ENCODE measurements at places on chromosomes 5 and 9.

DNA sequence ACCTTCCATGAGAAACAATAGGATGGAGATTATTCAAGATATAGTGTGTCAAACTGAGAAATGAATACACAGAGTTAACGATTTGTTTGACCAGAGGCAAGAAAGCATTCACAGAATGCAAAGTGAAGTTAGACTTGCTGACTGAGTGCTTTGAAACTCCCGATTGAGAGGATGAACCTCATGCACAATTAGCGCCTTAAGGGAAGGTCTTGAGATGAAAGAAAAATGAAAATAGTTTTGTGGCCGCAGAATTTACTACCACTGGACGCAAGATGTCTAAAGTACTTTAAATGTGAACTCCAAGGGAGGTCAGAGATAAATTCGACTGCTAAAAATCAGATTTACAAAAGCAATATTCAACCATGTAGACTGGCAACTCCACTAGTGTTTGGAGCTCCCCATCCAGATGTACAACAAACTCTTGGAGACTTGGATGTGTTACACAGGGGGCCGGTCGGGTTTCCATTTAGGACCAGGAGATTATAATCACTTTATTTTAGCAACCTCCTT, 707 bp upstream of the RIMOC1 start:
- DNase-seq, result no peak

DNA sequence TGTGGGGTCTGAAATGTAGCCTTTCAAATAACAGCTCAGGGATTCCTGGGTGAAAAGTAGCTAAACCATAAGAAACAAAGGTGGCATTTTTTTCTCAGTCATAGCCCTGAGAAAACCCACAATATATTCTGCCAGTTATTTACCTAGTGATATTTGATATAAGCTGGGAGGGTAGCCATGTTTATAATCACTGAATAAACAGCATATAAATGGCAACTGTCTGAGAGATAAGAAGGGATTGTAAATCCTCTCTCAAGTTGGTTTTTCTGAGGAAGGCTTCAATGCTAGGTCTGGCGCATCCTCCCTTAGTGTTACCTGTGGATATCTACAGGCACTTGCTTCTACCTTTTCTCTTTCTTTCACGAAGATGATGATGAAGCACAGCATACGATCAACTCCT, 1080.5 kb upstream of the DMAC1 start:
- DNase-seq, result no peak

GRCh38 chr5:134525683-134526482, 413 bp downstream of the JADE2 start:
- peak; percentile 85 for DNase-seq

DNA sequence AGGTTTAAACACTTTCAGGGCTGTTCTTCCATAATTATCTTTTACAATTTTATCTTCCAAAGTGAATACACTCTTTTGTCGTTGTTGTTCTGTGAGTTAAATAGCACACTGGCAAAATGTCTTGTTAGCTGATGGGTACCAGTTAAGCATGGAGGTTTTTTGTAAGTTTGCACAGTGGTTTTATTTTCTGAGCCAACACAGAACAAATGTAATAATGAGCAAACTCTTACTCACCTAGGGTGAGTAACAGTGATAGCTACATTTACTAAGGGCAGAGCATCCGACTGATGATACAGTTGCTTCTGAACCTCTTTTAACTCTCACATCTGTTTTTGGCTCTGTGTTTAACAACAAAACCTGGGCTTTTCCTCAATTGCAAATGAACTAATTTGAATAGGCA, 103.2 kb downstream of the CTNND2 start:
- no peak for DNase-seq

- peak; percentile 73 for DNase-seq
Observed at GRCh38 chr5:20536813-20537212, 548.8 kb upstream of the CDH18 start.

DNA sequence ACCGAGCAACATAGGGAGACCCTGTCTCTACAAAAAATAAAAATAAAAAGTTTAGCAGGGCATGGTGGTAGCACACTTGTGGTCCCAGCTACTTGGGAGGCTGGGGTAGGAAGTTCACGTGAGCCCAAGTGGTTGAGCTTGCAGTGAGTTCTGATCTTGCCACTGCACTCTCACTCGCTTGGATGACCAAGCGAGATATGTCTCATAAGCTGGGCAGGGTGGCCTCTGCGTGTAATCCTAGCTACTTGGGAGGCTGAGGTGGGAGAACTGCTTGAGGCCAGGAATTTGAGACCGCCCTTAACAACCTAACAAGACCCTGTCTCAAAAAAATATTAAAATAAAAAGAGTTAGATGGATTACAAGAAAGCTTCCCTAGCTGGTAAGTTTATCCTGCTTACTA, 32.5 kb downstream of the RASA1 start:
- no peak for DNase-seq

DNA sequence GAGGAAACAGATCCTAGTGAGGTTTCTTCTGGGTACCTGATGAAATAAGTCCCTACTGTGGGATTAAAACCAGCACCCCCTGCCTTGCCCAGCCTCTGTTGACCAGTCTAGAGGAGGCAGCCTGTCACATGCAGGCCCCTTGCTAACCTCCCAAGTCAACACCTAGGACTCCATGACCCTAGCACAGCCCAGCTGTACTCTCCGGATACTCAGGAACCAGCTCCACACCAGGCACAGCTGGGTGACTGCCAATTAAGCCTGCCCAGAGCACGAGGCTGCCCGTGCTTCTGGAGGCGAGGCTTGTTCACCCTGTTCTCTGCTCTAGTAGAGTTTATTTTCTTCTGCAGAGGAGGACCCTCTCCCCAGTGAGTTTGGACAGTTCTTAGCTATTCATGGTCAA, 92.5 kb downstream of the SNX24 start:
- DNase-seq, result no peak

DNA sequence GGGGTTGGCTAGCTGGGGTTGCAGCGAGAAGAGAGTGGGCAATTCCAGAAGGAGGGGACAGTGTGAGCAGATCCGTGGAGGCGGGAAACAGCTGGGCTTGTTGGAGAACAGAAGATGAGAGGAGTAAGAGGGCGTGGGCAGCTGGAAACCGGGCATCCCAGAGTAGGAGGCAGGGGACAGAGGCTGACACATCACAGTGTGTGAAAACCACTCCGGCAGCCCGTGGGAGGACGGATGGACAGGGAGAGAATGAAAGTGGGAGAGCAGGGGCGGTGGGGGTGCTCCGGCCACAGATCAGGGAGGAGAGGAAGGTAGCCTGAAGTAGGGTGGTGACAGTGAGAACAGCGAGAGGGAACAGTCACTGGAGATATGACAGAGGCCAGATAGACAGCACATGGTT, 8.3 kb upstream of the PSMB7 start:
- DNase-seq, result no peak

DNA sequence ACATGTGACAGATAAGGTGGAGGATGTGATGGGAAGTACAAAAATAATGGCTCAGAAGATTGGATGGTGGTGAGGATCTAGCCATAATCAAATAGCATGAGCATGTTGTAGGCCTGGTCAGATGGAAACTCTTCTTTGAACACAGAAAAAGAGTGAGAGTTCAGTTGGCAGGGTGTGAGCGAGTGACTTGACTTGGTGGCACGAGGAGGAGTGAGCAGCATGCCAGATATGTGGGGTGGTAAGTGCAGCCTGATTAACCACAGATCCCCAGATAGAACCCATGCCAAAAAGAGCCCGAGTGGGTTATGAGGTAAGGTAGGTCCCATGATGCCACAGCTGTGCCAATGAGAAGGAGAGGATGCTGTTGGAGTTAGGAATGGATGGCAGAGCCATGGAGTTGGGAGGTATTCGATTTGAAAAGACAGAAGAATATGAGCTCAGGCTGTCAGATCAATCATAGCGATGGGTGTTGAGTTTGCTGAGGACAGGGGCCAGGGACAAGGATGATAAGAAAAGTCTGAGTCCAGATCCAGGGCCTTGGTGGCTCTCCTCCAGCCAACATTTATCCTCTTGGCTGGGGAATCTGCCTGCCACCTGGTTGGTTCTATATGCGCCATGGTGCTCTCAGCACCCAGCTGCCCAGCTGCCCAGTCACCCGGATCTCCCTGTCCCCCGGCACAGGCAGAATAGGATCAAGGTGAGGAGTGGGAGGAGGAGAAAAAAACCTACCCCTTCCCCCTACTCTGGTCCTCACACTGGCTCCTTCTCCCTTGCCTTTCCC, 16.5 kb downstream of the GARNL3 start:
- DNase-seq, result no peak

- DNase-seq, result peak; percentile 98
Observed at GRCh38 chr5:94111209-94112004, 370.0 kb upstream of the POU5F2 start.

DNA sequence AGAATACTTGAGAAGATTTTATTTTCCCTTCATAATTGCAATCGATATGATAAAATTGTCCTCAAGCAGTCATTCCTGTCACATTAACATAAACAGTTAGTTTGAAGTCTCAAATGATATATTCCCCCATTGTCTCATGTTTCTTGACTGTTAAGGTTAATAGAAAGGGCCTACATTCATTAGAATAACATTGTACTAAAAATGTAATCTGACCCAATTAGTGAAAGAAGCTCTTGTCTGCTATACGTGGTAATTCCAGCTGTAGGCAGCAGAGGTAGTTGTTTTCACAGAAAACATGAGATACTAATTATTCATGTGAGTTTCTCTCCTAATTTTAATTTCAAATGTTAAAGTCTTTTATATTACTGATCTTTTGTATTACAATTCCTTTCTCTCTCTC, 25.9 kb upstream of the AP3B1 start:
- DNase-seq, result peak; percentile 58

DNA sequence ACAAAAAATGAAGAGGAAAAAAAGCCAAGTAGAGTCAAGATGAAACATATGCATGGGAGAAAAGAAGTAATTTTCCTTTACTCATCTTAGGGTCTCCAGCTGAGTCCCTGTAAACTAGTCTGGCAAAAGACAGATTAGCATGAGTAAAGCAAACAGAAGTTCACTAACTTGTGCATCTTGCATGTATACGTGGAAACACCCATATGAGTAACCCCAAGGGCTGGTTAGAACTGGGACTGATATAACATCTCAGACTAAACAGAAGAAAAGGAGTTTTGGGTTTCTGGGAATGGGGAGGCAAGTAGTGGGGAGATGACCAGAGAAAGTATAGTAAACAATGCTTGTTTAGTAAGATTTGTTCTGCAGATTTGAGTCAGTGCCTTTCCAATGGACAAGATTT, 20.1 kb upstream of the GLDC start:
- DNase-seq, result no peak

DNA sequence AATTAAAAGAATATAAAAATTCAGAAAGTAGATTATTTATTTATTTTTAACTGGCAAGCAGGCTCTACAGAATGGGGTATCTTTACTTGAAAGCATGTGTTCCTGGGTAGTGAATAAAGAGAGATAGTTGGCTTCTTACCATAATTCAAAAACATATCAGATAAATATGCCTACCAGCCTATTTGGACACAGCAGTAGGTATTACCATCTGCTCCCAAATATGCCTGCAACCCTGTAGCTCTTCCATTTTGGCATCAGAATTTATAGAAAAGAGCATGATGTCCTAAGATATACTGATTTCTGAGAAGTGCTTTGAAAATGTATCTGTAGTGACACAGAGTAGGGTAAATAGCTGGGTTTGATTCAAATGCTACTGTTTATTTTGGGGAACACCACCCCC, 1300.5 kb upstream of the DMAC1 start:
- DNase-seq, result no peak

GRCh38 chr9:69122082-69122548, 52.0 kb upstream of the TJP2 start:
- peak; percentile 84 for DNase-seq

DNA sequence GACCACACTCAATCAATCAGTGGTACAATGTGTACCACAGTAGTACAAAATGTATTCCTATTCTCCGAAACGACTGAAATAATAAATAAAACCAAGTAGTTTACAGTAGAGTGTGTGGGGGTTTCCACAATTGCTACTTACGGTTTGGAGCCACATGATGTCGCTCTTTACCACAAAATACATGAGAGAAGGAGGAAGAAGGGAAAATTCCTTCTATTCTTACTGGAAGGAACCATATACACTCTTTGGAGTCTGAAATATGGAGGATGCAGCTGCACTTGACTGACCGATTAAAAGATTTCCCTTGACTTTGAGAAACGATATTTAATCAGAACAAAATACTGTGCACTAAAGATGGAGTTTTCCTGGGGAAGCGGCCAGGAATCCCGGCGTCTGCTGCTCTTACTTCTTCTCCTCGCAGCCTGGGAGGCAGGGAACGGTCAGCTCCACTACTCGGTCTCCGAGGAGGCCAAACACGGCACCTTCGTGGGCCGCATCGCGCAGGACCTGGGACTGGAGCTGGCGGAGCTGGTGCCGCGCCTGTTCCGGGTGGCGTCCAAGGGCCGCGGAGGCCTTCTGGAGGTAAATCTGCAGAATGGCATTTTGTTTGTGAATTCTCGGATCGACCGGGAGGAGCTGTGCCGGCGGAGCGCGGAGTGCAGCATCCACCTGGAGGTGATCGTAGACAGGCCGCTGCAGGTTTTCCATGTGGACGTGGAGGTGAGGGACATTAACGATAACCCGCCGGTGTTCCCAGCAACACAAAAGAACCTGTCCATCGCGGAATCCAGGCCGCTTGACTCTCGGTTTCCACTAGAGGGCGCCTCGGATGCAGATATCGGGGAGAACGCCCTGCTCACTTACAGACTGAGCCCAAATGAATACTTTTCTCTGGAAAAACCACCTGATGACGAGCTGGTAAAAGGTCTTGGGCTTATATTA, at the start of gene PCDHA4:
Gene PCDHA4, plus strand, starts transcription at position 235 of the 942 bp plus-strand sequence.
- peak; percentile 25 for DNase-seq

- DNase-seq, result no peak
Observed at GRCh38 chr9:4538621-4539020, 48.4 kb downstream of the SLC1A1 start.

DNA sequence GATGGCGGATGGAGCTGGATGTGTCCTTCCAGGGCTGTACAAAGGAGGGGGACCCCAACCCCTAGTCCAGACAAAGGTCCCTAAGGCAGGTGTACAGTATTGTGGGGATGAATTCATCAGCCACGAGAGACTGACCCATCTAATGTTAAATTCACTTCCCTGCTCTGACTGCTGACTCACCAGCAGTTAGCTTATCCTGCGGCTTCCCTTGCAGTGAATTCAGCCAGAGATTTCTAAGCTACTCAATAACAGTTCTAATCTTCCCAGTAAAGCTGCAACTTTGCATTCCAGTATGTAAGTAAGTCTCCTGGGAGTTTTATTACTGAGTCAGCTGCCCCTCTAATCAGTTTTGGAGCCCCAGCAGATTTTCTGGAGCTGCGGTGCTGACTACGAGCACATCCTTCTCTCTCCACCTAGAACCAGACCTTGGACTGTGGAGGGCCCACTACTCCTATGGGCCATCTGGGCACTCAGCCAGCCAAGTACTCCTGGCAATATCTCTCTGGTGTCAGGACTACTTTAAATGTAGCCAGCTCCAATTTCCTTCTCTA, 16.1 kb downstream of the B4GALT1 start:
- peak; percentile 69 for DNase-seq

DNA sequence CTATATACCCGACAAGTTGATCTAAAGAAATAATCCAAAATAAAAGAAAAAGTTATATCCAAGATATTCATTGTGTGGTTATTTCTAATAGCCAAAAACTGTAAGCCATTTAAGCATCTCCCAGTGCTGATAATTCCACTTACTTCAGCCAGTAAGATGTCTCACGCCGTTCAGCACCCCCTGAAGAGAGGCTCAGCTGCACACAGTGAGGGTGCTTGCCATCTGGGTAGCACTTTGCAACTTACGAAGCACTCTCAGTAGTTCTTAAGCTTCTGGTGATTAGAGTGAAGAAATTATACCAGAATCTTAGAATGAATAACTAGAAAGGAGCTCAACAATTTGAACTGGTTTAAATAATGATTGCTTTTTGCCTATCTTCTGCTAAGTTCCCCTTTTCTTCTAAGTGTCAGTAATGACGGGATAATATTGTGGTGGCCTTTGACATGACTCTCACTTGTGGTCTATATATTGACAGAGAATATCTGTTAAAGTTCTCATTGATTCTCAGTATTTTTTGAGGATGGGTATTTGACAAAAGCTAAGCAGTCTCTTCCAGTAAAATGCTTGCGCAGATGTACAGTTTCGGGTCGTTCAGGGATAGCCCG, 26.2 kb upstream of the LTC4S start:
- DNase-seq, result peak; percentile 64
